Tibial nerve (tissue), 4 donors: ENCODE measurements at places on chromosomes 11 and 22.

DNA sequence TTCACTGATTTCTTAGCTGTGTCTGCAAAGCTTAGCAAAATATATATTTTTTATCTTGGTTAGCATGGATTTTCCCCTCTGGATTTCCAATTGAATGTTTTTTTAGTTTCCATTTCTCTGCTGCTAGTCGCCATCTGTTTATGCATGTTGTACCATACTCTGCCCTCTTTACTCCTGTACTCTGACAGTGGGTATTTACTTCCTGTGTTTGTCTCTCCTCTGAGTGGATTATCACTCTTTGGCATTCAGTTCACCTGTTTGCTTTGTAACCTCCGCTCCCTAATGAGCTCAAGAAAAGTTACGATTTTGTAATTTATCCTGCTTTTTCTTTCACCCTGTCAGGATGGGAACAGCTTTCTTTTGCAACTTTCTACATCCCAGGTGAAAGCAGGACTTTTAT is 59.1 kb downstream of the PDHX start:
- no peak for DNase-seq

GRCh38 chr11:59417023-59417422 is 9.2 kb downstream of the OR5A2 start:
- no peak for DNase-seq

GRCh38 chr11:108732395-108732794 is 67.5 kb downstream of the DDX10 start:
- DNase-seq, result no peak

- no peak for DNase-seq
Observed at GRCh38 chr22:32475468-32476010, 928 bp downstream of the FBXO7 start.

- peak; percentile 72 for DNase-seq
Observed at GRCh38 chr11:60265373-60266214, 14.9 kb upstream of the MS4A4A start.

GRCh38 chr11:114438303-114438702 is 964 bp upstream of the REXO2 start:
- DNase-seq, result no peak
